ENCODE measurements at places on chromosomes 16 and 17.

DNA sequence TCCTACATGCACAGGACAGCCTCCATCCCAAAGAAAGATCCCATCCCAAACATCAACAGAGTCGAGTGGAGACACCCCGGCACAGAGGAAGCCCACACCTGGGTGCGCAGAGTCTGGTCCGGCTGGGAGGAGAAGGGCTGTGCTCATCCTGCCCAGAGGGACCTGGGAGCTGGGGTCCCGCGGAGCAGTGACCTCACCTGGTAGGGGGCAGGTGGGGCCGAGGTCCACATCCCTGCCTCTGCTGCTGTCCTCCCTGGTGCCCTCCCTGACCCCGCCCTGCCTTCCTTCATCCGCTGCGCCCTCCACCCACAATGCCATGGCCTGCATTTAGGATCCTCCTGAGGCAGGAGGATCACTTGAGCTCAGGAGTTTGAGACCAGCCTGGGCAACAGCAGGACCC, 2.9 kb downstream of the C16orf90 start:
- no peak for DNase-seq

DNA sequence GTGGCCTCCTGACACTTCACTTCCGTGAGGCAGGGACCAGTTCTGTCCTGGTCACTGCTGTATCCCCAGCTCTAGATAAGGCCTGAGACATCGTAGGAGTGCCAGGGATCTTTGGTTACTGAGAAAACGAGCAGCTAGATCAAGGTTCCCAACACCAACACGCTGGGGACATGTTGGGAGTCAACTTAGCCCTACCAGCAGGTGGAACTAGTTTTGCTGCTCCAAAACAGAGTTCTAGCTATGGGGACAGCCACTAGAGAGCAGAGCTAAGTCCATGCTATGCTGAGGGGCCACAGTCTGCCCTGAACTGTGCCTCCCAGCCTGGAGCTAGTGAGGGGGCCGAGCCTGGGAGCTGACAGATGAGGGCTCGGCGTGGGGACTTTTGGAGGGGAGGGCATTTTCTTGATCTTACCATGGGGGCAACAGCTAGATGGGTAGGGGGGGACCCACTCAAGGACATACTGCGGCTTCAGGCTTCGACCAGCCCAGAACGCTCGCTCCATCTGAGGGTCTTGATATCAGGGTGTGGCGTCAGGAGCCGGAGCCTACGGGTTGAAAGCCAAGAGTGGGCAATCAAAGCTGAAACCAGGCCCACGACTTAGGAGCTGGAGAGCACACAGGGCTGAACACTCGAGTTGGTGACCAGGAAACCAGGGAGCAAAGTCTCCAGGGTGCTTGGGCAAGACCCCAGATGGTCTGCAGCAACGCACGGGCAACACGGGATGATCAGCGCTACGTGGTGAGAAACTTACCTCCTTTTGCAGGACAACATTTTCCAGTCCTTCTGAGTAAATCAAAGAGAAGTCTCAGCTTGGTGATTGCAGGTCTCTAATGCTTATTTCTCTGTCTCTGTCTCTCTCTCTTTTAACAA, 13.4 kb downstream of the SNX20 start:
- no peak for DNase-seq

- DNase-seq = no peak
These were observed 107.8 kb downstream of the CRLF3 start for GRCh38 chr17:30716461-30717290.

- DNase-seq = no peak
These were observed 4.0 kb upstream of the ZC3H18 start for GRCh38 chr16:88566158-88566557.

GRCh38 chr17:71667661-71668060, 453.2 kb upstream of the SOX9 start:
- no peak for DNase-seq

- no peak for DNase-seq
These were observed 29.2 kb downstream of the ABCC3 start for GRCh38 chr17:50663812-50664374.

- no peak for DNase-seq
These were observed 57.1 kb downstream of the SPECC1 start for GRCh38 chr17:20066253-20066652.

DNA sequence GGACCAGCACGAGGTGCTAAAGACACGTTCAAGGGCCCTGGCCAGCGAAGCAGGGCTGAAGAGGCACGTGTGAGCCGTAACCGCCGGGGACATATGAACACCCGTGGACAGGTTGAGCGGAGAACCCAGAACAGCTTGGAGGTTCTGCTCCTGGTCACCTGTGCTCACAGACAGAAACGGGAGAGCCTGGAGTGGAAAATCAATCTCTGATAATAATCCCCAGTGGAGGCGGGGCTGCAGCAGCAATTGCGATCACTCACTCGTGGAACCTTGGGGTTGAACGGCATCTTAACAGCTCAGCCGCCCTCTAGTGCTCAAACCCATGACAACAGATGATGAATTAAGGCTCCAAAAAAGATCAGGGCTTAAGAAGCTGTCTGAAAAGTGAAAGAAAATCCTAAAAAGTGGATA, 25.6 kb downstream of the WIPI1 start:
- peak; percentile 22 for DNase-seq

GRCh38 chr16:48432136-48432535, 46.9 kb upstream of the SIAH1 start:
- DNase-seq = no peak

DNA sequence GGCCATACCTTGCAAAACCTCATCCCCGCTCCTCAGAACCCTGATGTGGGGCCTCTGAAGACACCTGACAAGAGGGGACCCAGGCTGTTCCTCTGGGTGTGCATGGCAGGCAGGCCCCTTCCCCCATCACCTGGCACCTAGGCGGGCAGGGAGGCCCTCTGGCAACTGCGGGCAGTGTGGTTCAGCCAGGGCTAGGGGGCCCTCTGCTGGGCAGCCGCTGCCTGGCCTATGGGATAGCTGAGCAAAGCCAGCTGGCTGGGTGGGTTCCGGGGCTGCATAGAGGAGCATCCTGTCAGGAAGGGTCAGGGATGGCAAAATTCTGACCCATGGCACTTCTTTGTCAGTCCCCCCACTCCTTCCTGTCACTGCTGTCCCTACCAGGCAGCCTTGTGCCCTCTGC, 228.7 kb upstream of the ASIC2 start:
- DNase-seq = peak; percentile 70

DNA sequence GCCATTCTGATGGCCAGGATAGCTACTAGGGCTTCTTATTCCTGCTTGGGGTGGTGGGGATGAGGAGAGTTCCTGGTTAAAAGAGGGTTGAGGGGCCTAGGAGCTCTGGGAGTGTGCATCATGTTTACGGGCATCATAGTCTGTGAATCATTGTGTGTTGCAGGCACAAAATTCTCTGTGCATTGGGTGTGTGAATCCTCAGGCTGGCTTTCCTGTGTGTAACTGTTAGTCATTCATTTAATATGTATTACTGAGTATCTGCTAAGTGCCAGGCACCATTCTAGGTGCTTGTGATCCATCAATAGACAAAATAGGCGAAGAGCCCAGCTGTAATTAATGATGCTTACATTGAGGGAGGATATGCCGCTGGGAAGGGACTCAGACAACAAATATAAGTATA, 5.8 kb downstream of the PPY start:
- DNase-seq = no peak

DNA sequence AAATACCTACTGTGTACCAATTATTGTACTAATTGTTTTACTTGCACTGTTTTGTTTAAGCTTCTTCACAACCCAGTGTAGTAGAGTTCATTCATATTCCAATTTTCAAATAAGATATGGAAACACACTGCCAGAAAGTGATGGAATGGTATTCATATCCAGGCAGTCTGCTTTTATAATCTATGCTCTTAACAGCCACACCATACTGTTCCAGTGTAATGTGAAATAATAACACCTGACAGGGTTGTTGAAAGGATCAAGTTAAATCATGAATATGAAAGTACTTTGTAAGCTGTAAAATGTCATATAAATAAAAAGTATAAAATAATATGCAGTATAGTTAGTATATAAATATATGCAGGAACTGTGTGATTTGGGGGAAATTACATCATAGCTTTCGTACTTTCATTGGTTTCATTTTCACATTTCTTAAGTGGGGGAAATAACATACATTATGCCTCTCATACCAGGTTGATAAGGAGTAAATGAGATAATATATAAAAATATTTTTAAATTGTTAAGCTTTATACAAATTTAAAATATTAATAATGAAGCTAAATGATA, 230.8 kb downstream of the TANC2 start:
- DNase-seq = no peak

All from endothelial cell (in vitro differentiated cells).